ENCODE measurements at places on chromosomes 13 and 19.

GRCh38 chr13:24167666-24168391 lies 7.3 kb downstream of the SPATA13 start:
- no peak for DNase-seq

GRCh38 chr13:106246242-106246641 lies 289.2 kb downstream of the EFNB2 start:
- DNase-seq: no peak

- no peak for DNase-seq
Measured at GRCh38 chr13:94173312-94173854, 306.1 kb downstream of the DCT start.

DNA sequence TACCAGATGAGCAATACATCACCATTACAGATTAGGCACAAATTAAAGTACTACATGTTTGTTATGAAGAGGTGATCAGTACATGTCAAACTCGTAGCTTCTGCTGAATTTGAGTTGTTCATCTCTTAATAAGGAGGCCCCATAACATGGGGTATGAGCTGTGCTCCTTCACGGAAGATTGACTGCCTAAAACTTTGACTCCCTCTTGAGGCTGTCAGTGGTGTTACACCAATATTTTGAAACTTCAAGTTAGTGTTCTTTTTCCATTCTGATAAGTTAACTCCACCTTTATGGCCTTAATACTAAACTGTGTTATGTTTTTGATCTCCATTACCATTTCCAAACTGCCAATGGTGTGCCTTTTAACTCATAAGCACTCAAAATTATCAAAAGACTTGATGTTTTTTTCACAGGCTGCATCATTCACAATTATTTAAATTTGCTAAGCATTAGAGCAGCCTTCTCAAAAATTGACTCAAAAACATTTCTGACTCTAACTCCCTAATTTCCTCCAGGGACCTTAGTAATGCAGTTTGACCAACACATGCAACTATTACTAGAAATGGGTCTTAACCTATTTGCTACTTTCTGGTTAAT lies 1591.5 kb downstream of the PCDH9 start:
- no peak for DNase-seq

GRCh38 chr13:53501387-53501786 lies 472.8 kb downstream of the OLFM4 start:
- DNase-seq: no peak

- DNase-seq: no peak
Measured at GRCh38 chr13:49265822-49266221, 18.1 kb downstream of the CDADC1 start.

DNA sequence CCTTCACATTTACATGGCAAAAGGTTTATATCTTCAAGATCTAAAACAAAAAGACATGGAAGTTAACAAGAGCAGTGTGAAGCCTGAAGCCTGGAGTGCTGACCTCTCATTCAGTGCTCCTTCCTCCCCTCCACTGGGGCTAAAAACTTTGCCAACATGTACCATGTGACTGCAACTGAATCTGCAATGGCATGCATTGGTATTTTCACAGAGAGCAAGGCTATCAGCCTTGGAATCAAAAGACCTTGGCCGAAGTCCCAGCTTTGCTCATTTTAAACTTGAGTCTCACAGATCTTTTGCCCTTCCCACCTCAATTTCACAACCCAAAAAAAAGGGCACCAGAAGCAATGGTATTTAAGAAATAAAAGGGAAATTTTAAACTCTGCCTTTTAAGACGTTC lies 325.1 kb downstream of the DCT start:
- no peak for DNase-seq

- no peak for DNase-seq
Measured at GRCh38 chr13:97316390-97316789, 94.3 kb downstream of the MBNL2 start.

DNA sequence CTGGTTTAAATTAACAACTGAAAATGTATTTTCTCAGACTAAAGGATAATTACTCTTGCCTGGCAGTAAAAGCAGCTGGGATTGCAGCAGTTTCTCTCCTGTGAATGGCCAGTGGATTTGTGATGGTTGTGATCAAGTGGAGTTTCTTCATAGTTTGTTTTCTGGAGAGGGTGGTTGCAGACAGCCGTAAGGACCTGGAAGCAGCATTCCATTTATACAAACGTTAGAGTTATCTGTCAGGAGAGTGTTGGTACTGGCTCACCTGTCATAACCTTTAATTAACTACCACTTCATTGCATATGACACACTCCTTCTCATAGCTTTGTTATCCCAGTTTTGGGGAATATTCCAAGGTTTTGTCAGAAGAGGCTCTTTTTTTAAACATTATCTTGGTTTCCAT lies 258.4 kb upstream of the SLC10A2 start:
- no peak for DNase-seq

GRCh38 chr13:24505756-24506155 lies 6.8 kb downstream of the PARP4 start:
- no peak for DNase-seq

DNA sequence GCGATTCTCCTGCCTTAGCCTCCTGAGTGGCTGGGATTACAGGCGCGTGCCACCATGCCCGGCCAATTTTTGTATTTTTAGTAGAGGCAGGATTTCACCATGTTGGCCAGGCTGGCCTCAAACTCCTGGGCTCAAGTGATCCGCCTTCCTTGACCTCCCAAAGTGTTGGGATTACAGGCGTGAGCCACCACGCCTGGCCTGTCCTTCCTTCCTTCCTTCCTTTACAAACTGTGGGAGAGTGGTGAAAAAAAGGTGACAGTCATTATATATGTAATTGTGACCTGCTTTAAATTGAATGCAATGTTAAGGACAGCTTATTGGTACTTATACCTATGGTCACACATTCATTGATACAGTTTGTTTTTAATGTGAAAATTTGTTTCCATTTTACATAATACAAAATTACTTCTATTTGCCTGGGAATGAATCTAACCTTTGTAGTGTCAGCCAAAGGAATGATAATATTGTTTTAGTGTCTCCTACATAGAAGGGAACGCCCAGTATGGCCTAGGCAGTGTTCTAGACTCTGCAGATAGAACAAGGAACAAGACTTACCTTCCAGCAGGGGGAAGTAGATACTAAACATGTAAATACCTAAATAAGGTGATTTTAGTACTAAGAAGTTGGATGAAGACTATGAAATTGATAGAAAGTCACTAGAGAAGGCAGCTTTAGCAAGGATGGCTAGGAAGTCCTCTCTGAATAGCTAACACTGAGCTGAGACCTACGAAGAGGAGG lies 146.3 kb downstream of the GGACT start:
- no peak for DNase-seq

DNA sequence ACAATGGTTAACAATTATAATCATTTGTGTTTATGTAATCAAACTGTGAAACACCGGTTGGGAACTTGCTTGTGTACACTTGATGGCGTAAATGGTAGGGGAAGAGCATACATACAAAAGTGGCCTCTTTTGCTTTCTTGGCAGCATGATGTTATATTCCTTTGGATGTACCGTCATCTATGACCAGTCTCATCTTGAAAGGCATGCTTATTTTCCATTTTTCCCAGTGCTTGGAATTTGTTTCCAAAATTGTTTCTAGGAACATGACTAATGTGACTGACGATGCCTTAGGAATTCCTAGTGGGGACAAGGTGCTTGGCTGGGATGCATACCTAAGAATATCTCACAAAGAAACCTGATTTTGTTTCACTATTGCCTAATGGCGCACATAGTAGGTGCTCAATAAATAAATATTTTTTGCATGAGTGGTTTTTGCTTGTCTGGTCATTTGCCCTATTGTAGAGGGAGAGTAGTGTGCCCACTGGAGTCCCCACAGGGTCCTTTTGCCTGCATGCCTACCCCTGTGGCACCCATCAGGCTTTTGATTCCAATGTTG lies 45.5 kb downstream of the SAE1 start:
- no peak for DNase-seq

GRCh38 chr13:108444448-108444847 lies 174.9 kb downstream of the TNFSF13B start:
- no peak for DNase-seq

DNA sequence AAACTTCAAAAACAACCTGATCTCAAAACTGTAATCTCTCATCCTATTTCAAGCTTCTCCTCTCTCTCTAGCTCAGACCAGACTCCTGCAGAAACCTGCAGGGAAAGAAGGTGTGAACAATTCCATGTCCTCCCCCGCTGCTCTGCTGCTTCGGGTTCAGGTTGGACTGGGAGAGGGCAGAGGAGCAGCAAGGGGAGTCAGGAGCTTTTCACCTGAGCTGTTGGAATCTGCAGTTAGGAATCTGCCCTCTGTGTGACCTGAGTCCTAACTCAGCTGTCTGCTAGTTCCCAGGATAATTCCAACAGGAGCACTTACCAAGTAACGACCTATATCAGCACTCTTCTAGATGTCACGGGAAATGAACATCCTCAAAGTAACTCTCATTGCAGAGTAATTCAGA lies 118.3 kb downstream of the DNAJC15 start:
- no peak for DNase-seq

DNA sequence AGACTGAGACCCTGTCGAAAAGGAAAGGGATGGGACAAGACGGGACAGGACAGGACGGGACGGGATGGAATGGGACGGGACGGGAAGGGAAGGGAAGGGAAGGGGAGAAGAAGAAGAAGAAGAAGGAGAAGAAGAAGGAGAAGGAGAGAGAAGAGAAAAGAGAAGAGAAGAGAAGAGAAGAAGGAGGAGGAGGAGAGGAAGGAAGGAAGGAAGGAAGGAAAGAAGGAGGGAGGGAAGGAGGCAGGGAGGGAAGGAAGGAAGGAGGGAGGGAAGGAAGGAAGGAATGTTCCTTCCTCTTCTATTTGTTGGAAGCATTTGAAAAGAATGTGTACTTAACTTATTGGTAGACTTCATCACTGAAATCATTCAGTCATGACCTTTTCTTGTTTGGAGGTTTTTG lies 9.6 kb upstream of the SHFL start:
- DNase-seq: no peak

DNA sequence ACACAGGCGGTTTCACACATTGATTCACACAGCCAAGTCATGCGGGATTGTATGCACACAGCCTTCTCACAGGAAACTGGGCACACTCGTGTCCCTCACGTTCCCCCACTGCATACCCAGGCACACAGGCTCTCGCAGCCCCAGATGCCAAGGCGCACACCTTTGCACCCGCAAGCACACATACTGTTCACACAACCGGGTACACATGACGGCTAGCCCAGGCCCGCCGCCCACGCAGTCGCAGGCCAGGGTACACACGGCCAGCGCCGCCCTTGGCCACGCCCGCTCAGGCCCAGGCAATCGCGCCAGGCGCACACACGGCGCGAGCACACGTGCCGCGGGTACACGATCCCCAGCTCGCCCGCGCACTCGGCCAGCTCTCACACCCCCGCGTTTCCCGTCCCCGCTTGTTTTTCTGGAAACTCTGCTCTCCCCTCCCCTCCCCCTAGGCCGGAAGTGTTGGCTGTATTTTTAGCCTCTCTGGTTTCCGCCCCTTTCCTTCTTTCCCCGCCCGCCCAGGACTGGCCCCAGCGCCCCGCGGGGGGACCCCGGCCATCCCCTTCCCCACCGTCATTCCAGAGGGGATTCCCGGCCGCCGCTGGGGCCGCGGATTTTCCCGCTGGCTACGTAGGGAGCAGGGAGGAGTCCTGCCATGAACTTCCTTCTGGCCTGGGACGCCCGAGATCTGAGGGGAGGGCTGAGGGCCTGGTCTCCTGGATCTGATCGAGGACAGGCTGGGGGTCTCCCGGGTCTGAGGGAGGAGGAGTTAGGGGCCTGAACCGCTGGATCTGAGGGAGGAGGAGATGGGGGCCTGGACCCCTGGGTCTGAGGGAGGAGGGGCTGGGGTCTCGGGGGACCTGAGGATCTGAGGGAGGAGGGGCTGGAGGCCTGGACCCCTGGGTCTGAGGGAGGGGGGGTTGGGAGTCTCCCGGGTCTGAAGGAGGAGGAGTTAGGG lies 4.0 kb upstream of the ZFP36 start:
- peak; percentile 80 for DNase-seq

DNA sequence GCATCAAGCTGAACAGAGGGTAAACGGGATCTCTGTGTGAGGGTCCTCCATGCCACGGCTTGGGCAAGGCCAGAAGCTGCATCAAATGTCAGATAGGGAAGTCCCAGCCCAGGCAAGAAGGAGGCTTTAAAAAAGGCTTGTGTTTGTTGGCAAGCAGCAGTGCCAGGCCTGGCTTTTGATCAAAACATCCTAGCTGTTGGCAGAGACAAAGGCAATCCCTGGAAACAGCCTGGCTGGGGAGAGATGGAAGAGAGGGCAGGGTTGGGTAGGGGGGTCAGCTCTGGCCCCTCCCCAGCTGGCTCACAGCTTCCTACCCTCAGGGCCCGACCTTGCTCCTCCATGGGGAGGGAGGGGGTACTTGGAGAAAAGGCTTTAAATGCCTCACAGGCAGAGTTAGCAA lies 61.8 kb upstream of the KCTD15 start:
- peak; percentile 60 for DNase-seq

- DNase-seq: no peak
Measured at GRCh38 chr19:34350161-34350561, 14.8 kb upstream of the GPI start.

Measured in C1 segment of cervical spinal cord (tissue), 14 donors.